Activated T-cell treated with anti-CD3 and anti-CD28 coated beads, Interleukin-2, amount 50 U/mL, for 1 hour (primary cell): ENCODE measurements at places on chromosomes 1 and 21.

GRCh38 chr1:208834381-208835096 is 590.4 kb upstream of the PLXNA2 start:
- no peak for DNase-seq

DNA sequence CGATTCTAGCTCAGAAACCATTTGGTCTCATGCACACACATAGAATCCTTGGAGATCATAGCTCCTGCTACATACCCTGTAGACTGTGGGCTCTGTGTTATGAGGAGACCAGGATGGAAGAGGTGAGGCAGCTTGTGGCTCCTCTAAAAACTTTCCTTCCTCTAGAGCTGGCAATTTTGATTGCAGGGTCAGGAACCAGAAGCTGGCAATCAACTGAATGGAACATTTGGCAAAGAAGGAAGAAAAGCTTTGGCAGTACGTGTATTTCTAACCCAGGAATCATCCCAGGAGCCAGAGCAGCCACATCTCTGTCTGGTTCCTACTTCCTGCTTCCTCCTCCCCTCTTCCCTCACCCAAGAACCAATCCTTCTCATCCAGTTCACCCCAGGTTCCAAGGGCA is 15.7 kb downstream of the PIK3C2B start:
- DNase-seq: no peak

GRCh38 chr1:58971629-58972140 is 187.8 kb upstream of the JUN start:
- no peak for DNase-seq

- DNase-seq: no peak
Observed at GRCh38 chr1:184244962-184245361, 141.9 kb upstream of the C1orf21 start.

- DNase-seq: no peak
Observed at GRCh38 chr1:205916541-205916940, 26.7 kb downstream of the SLC26A9 start.

- DNase-seq: no peak
Observed at GRCh38 chr1:229108598-229109201, 162.2 kb upstream of the RAB4A start.

DNA sequence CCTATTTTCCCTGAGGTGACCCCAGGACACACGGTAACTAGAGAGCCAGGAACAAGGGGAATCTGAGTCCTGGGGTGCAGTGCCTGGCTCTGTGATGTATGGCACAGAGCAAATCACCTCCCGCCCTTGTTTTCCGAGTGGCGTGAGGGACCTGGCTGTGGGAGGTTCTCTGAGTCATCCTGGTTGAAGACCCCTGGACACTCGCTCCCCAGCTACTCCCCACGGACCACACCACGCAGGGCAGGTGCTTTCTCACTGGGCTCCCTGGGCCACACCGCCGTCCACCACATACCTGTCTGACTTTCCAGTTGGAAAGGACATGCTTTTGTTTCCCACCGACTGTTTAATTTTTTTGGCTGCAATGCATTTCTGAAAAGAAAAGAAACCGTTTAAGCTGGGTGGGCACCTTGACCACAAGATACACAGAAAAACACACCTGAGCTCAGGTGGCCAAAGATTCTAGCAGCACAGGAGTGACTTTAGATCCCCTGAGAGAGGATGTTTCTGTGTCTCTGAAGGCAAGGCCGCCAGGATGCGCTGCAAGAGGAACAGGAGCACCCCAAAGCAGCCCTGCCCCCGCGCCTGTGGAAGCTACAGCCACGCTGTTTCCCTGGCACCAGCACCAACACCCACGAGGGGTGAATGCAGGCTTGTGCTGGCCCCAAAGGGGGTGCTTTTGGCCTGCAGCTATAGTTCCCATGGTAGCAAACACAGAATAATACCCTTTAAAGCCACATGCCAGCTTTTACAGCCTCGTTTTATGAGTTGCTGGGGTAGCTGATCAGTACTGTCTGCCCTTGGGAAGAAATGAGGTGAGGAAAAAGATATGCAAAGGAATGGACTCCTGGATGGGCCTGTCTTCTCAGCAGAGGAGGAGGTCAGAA is 8.1 kb upstream of the SRM start:
- DNase-seq: no peak

DNA sequence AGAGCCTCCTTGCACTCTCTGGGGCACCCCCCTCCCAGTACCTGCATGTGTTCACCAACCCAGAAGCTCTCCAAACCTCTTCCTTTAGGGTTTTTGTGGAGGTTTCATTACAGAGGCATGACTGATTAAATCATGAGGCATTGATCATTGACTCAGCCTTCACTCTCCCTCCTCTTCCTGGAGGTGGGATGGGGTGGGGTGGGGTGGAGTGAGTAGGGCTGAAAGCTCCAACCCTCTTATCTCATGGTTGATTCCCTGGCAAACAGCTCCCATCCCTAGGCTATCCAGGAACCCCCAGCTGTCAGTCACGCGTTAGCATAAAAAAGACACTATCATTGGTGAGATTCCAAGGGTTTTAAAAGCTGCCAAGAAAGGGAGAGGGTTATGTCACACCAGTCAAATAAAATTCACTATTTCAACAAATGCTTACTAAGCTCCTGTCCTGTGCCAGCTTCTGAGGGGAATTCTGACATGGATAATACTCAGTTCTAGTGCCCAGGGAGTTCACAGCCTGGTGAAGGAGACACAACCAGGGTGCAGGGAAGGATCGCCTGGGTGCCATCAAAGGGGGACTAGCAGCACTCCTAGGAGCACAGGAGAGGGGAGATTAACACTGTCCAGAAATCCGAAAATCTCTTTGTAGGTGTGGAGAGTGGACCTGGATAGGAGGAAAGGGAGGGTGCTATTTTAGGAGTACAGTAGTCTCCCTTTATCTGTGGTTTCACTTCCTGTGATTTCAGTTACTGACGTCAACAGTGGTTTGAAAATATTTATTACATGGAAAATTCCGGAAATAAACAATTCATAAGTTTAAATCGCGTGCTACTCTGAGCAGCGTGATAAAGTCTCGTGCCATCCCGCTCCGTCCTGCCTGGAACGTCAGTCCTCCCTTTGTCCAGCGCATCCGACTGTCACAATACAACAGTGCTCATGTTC is 6.8 kb upstream of the IL24 start:
- no peak for DNase-seq

GRCh38 chr1:162985816-162986435 is 83.2 kb upstream of the RGS4 start:
- DNase-seq: no peak

DNA sequence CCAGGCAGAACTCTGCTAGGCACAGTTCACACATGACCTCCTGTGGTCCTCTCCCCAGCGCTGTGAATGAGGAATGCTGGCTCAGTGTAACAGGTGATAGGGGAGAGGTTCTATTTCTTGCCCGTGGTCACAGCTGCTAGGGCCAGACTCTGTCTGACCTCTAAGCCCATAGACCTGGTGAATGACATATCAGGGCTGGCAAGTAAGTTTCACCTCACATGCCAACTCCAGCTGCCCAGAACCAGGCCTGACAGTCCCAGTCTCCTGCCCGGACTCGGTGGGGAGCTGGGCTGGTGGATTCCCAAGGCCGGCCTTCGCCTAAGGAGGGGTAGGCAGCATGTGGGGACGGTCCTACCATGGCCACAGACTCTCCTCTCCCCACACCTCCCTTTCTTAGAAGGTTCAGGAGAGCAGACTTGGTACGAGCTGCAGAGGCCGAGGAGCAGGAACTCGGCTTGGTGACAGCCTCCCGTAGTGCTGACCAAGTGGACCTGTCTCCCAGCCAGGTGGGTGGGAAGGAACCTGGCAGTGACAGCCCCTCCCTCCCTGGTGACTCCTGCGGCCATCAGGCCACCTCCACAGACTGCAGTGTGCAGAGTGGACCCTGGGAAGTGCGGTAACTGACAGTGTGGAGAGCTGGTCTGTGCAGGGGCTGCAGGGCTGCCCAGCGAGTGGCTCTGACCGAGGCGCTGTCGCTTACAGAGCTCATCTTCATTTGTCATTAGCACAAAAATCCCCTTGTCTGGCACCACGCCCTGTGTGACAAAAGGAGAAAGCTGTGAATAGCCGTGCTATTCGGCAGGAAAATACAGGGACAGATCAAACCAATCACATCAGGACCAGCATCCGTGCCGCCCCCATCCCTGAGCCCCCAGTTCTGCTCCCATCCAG is 74.6 kb downstream of the SCCPDH start:
- no peak for DNase-seq

DNA sequence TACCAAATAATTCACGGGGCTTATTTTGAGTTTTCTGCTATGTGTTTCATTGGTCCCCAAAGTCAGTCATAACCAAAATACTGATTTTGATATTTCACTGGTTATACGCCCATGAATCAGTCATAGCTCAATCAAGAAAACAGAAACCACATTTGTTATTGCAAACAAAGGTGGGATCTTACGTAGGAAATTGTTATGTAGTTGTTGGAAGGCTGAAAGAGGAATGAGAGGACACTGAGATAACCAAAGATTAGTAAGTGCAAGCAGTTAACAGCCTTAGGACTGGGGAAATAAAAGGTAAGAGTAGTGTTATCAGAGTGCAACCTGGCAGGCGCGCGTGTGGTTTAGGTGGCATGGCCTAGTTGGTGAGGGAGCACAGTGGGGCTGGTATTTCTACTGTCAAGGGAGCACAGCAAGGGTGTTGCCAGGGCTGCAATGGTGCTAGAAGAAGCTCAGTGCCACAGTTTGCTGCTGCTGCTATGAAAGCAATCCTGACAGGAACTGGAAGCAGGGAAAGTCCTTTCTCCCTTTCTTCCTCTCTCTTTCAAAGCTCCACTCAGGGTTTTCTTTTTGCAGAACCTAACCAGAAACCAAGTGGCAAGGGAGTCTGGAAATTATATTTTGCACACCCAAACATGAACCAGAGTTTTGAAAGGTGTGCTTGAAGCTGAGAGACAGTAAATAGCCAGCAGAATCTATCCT is 33.7 kb downstream of the RTCA start:
- no peak for DNase-seq

- no peak for DNase-seq
Observed at GRCh38 chr1:229148041-229148671, 122.8 kb upstream of the RAB4A start.

GRCh38 chr1:6545276-6546112 is 8.8 kb downstream of the NOL9 start:
- DNase-seq: no peak

DNA sequence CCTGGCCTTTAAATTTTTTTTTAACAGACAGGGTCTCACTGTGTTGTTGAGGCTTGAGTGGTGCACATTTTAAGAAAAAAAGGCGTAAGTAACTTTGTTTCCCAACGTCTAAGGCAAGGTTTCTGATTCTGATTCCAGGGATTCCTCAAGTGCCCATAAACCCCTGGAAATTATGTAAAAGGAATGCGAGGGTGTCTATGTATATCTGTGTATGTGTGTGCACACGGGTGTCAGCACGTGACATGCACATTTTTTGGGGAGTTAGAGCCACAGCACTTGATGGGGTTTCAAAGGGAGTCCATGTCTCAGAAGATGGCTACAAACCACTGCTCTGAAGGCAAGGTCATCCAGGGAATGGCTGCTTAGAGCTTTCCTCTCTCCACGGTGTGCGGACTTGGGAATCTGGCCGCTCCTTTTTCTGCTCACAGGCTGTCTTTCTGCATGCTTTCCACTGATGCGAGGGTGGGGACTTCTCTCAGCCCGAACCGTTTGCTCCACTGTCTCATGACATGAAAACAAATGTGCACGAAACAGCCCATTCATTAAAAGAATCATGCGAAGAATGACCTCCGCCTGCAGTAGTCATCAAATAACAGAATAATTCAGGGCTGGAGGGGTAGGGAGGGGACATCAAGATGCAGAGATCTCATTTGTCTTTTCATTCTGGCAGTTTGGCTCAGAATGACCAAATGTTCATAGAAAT is 18.7 kb upstream of the RERE start:
- no peak for DNase-seq

DNA sequence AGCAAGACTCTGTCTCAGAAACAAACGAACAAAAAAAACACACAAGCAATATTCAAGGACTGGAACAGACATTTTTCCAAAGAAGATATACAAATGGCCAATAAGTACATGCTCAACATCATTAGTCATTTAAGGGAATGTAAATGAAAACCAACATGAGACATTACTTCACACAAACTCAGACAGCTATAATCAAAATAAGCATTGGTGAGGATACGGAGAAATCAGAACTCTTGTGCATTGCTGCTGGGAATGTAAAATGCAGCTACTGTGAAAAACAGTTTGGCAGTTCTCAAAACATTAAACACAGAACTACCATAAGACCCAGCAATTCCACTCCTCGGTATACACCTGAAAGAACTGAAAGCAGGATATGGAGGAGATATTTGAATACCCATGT is 15.4 kb downstream of the NOL9 start:
- no peak for DNase-seq

- DNase-seq: no peak
Observed at GRCh38 chr1:27928216-27928954, 6.4 kb upstream of the SMPDL3B start.

GRCh38 chr1:97451046-97451826 is 469.6 kb downstream of the DPYD start:
- no peak for DNase-seq
